Tibial nerve (tissue), 4 donors: ENCODE measurements at places on chromosomes 7 and 10. TPM values are rescaled to one million over a fixed set of nuclear protein-coding genes. Genes with fewer than 3 reads are reported as not detected.

DNA sequence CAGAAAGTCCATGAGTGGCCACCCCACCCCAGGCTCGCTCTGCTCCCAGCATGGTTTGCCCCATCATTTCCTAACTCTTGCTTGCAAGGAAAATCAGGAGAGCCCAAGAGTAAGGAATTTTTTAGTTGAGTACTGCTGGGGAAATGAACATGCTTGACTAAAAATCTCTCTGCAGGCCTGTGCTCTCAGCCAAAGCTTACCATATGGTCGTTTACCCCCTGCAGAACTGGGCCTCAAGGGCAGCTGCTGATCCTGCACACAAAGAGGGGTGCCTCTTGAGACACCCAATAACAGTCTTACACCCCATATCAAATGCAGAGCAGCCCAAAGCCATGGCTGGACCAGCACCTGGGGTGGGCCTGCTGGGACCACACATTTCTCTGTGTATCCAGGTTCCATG, 183.2 kb downstream of the CXCL12 start:
- DNase-seq: no peak

PNLIPRP1 gene
- not detected for total RNA-seq

SLC26A4 gene
- 0.66 TPM for total RNA-seq

DNA sequence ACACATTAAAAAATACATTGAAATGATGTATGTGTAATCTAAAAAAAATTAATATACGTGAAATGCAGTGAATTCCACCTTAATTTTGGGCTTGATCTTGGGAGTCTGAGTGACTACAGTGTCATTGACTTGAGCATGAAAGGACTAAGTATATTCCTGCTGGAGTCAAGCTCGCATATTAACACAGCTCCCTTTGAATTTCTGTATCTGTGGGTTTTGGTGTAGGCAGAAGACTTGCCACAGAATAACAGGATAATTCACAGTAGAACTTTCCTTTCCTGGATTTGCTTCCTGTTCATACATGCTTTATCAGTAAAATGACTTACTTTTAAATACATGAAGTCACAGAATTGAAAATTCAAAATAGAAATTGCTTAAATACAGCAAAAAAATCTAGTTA, 55.3 kb downstream of the PPP1R9A start:
- no peak for DNase-seq

GRCh38 chr10:88545359-88545758, 37.8 kb downstream of the RNLS start:
- DNase-seq: no peak

MMP21 gene
- total RNA-seq: 0.59 TPM

BLNK gene
- 2.3 TPM for total RNA-seq

GRCh38 chr10:119208553-119208940, 1.2 kb downstream of the GRK5 start:
- DNase-seq: no peak

GALNT17 gene
- total RNA-seq: 66.0 TPM

- no peak for DNase-seq
These were observed 29.8 kb downstream of the C10orf120 start for GRCh38 chr10:122669842-122670241.

- DNase-seq: no peak
These were observed 31.3 kb downstream of the LIPJ start for GRCh38 chr10:88617772-88618300.

NEUROG3 gene
- not detected for total RNA-seq

LIPJ gene
- 0.87 TPM for total RNA-seq

DNA sequence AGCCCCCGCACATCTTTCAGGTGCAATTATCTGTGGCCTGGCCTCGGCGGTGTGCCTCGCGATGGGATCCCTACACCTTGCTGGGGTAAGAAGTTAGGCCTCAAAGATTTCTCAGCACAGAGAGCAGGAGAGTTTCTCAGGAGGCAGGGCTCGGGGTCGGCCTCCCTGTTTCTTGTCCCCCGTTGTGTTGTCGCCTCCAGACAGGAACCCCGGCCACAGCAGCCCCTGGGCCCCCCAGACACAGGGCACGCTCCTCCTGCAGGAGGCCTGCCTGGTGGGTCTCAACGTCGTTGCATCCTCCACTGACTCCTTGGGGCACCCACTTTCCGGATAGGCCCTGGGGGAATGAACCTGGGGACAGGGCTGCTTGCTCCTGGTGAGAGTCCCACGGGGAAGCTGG, 229.1 kb upstream of the SHH start:
- no peak for DNase-seq

DNA sequence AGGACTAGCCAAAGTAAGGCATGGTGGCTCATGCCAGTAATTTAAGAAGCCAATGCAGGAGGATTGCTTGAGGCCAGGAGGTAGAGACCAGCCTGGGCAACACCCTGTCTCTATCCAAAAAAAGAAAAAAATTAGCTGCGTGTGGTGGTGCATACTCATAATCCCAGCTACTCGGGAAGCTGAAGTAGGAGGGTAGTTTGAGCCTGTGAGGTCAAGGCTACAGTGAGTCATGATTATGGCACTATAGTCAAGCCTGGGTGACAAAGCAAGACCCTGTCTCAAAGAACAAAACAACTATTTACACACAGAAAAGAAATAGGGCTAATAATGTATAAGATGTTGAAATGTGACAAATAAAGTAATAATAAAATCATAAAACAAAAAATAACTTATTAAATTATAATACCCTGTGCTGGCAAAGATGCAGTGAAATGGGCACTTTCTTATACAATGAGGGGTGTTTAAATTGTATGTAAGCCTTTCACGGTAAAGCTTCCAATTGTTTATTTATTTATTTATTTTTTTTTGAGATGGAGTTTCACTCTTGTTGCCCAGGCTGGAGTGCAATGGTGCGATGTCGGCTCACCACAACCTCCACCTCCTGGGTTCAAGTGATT, 175.2 kb downstream of the TPST1 start:
- DNase-seq: no peak

DNA sequence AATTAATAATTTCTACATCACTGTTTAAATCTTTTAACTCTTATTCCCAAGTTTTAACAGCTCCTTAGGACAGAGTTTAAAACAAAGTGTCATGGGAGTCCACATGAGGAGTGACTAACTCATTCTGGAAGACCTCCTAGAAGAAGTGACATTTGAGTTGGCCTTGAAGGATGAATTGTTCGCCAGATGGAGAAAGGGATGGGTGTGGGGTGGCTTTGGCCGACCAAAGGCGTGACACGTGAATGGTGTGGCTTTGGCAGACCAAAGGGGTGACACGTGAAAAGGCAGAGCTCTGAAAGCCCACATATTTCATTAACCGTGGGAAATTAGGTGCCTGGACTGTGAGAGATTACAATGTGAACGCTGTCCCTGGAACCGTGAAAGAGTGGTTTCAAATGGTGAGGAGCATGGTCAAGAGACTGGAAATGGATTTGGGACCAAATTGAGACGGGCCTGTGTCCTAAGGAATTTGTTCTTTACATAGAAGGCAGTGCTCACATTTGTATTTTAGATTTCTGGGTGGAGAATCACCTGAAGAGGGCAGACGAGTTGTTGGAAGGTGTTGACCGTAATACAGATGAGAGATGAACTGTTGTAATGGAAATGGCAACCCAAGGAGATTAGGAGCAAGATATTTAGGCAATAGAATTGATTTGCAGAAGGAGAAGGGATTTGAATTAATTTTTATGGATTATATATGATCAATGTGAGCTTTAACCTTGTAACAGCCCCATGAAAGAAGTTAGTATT, 228.1 kb downstream of the BICC1 start:
- DNase-seq: no peak

DNA sequence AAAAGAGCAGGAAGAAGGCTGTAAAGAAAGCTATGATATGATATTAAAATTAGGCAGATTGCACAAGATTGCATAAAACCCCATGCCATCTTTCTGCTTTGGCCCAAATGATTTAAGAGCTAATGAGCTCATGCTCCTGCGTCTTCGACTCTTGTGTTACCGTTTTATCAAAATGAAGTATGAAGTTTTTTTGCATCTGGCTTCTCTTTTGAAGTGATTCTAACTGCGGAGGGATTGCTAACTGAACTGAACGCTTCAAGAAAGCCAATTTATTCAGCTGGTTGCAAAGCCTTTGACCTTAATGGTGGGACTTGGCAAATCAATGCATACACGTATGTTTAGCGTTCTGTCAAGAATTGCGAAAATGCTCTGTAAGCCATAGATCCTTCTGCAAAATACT, 282.9 kb downstream of the TWIST1 start:
- no peak for DNase-seq

- DNase-seq: no peak
These were observed 46.8 kb downstream of the DLG5 start for GRCh38 chr10:77879710-77880109.

DNA sequence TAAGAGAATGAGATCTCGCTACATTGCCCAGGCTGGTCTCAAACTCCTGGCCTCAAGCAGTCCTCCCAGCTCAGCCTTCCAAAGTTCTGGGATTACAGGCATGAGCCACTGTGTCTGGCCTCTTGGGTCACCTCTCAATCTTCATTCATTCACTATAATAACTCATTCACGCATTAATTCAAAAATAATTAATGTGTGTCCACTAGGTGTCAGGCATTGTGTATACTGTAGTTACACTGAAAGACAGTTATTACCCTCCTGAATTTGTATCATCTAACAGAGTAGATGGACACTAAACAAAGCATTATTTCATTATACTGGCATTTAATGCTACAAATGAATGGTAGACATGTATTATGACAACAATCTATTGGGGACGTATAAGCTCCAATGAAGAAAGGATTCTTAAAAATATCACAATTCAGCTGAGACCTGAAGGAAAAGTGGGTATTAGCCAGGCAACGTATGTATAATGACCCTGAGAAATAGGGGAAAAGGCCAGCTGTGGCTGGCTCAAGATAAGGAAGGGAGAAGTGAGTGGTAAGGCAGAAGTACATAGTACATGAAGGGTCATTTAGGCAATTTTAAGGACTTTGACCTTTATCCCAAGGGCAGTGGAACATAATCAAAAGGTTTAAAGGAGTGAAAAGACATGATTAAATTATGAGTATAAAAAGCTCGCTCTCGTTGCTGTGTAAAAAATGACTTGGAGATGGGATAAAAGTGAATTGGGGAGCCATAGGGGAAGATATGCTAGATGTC, 150.7 kb downstream of the BTAF1 start:
- DNase-seq: no peak

GRCh38 chr10:22544325-22545068, 169.9 kb downstream of the PIP4K2A start:
- DNase-seq: no peak

TAS2R41 gene
- not detected for total RNA-seq

- no peak for DNase-seq
These were observed 40.7 kb upstream of the GJD4 start for GRCh38 chr10:35564341-35564968.

TET1 gene
- total RNA-seq: 10.7 TPM

DNA sequence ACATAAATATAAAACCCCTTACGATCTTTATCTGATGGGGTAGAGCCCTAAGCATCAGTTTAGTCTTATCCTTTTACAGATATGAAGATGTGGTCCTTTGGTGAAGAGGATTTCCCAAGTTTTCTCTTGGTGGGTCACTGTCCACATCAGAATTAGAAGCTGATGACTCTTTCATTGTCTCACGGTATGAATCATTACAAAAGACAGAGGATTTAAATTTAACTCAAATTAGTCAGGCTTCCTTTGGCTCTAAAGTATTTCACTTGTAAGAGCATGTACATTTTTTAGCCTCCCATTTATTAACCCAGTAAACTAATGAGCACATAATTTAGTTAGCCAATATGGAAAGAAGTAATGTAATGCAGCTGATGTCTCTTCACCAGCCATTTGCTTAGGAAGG, 49.9 kb upstream of the TMEM26 start:
- no peak for DNase-seq

DNA sequence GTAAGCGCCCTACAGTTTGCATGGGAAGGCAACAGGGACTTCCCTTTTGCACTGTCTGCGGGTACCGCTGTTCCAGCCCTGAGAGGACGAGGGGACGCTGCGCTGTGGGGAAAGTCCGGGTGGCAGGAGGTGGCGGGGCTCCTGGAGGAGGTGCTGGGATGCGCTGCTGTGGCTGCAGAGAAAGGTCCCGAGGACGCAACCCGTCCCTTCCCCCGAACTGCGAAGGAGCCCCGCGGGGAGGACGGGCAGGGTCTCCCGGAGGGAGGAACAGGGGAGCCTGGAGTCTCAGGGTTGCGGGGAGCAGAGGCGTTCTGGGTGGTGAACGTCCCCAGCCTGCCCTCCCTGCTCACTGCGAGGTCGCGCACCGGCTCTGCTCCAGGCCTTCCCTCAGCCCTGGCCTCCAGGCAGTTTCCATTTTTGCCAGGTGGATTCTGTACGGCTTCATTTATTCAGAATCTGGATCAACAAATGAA, 91.6 kb downstream of the CXCL12 start:
- no peak for DNase-seq

DNA sequence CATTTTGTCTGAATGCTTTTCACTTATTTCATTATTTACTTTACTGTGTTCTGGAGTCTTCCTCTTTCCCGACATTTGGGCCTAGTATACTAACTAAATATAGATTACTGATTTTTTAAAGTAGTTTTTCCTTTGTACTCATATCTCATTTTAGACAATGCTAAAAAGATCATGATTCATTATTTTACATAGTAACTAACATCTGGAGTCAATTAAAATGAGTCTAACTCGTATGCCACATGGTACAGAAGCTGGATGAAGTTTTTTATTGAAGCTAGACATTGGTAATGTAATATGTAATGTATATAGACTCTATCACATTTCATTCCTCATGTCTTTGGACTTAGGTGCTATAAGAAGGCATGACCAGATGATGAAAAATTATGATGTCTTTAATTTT, 156.3 kb upstream of the HGF start:
- DNase-seq: no peak

SLC18A2 gene
- 0.42 TPM for total RNA-seq

PPP1R17 gene
- not detected for total RNA-seq

DNA sequence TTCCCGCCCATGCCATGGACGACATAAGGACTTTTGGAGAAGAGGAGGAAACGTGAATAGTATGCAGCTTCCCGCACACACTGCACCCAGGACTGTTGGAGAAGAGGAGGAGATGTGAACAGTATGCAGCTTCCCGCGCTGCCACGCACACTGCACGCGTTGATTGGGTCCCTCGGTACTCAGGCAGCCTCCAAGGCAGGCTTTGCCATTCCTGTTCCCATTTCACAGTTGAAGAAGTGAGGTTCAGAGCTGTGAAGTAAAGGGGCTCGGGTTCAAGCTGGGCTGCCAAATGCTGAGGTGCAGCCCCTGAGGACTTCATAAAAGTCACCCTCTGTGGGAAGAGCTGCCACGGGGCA, 147.9 kb upstream of the FAM20C start:
- DNase-seq: no peak

SVOPL gene
- total RNA-seq: not detected

- no peak for DNase-seq
These were observed 89.8 kb upstream of the ANLN start for GRCh38 chr7:36299823-36300341.

PFKFB3 gene
- 72.0 TPM for total RNA-seq

NPY4R2 gene
- not detected for total RNA-seq

DNA sequence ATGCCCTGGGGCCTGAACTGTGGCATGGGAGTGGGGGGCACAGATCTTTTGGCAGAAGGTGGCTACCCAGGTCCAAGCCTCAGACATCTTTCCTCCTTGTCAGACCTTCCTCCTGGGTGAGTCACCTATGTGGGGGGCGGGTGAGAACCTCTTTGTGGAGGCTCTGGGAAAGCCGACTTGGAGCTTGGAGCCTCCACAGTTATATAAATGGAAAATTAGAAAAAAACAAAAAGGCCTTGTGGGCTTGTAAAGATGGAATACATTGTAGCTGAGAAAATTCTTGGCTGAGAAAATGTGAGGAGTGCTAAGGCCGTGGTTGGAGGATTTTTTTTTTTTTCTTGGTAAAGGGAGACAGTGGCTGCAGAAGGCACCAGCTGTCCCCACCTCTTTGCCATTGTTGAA, 292.5 kb downstream of the CCDC3 start:
- DNase-seq: no peak

FRAT1 gene
- 8.4 TPM for total RNA-seq
